Kidney epithelial cell (primary cell): ENCODE measurements at places on chromosomes 1 and 21.

DNA sequence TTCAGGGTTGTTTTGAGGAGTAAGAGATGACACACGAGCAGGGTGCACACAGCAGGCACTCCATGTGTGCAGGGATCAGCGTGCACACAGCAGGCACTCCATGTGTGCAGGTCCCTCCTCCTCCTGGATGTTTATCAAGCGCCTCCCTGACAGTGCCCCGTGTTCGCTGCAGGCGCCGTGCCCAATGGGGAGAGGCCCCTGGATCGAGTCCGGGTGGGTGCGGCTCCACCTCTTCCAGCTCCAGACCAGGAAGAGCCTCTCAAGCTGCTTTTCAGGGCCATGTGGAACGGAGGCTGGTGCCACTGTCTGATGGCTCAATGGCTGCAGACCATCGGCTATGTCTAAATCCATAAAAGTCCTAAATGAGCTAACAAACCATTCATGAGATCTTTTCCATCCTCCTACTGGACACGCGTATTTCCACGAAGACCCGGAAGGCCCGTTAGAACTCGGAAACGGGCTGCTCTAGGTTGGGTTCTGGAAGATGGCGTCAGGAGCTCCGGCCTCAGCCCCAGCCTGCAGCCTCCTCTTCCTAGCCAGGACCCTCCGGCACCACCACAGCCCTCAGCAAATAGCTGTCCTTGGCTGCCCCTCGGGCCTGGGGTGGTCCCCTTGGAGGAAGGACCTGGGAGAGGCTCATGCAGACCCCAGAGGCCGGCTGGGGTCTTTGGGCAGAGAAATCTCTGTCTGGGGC lies 36.0 kb downstream of the RRP1 start:
- DNase-seq: no peak

DNA sequence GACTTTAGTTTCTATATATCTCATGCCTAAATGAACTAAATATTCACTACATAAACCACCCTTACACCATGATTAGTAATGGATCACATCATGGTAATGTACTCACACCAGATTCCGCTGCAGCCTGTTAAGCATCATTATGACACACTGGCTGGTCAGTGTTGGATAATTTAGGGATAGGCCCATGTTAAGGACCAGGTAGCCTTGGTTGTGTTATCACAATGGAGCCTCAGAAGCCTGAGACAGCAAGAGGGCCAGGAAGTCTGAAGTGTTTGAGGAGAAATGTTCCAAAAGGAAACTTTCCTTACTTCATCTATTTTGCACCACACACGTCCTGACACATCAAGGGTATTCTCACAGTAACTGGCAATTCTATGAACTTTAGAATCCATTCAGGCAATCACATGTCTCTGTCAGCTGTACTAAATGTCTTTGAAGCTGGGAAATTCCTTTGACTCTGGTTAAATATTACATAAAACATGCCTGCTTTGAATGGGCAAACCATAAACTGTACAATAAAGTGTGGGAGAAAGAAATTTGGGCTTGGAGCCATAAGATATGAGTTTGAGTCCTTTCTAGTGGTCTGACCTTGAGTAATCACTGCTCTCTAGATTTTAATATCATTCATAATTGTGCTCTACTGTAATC lies 105.3 kb upstream of the DPT start:
- DNase-seq: peak; percentile 52

DNA sequence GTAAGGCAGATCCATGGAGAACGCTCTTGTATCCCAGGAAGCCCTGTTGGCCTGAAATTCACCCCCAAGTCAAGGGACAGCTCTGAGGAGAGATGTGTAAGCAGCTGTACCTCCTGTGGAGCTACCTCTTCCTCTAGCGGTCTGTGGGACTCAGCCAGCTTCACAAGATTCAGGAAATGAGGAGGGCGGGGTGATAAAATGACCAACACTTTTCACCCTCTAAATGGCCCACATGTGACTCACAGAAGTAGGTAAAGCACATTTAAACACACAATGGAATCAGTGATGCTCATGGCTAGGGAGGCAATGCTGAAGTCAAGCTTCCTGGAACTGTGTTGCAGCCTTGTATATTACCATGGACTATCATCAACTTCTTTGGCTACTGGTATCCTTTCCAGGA lies at the start of gene SH2D1B:
Gene SH2D1B (minus strand): TSS at position 135 of the 400 bp plus-strand sequence. CDS start 120 bp downstream, at position 15.
- DNase-seq: no peak

- peak; percentile 23 for DNase-seq
These were observed 19.8 kb downstream of the PLA2G2E start for GRCh38 chr1:19903621-19904020.

DNA sequence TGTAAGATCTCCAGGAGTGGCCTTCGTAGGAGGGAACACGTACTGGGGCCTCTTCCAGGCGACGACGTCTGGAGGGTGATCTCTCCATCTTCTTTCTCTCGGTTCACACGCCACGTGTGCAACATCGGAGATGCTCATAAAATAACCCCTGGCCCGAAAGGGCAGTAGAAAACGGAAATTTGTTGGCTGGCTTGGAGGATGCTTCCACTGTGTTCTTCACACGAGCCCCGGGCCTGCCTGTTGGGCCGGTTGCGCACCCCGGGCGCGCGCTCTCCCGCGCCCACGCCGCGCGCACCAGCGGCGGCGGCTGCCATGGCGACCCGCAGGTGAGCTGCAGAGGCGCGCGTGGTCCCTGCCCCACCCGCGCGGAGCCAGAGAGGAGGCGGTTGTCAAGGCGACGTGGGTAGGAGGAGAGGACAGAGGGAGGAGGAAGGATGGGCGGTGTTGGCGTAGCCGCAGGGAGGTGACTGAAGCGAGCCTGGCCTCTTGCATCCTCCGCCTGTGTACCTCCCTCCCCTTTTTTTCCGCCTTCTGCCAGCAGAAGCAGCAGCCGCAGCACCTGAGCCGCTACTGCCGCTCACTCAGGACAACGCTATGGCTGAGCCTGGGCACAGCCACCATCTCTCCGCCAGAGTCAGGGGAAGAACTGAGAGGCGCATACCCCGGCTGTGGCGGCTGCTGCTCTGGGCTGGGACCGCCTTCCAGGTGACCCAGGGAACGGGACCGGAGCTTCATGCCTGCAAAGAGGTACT lies at the start of gene ELAPOR1:
Gene ELAPOR1 (plus strand): TSS at position 526 of the 752 bp plus-strand sequence. CDS start 69 bp downstream, at position 595.
- DNase-seq: no peak

GRCh38 chr1:112358798-112359408 lies 37.1 kb upstream of the CTTNBP2NL start:
- no peak for DNase-seq

- no peak for DNase-seq
These were observed 60.3 kb upstream of the EXO1 start for GRCh38 chr1:241787691-241788090.

GRCh38 chr1:23684415-23684814 lies 7.2 kb upstream of the RPL11 start:
- no peak for DNase-seq

GRCh38 chr1:29320156-29320940 lies 84.0 kb downstream of the PTPRU start:
- no peak for DNase-seq

- DNase-seq: no peak
These were observed 576.0 kb downstream of the PTBP2 start for GRCh38 chr1:97297611-97298010.

GRCh38 chr1:44924835-44925464 lies 61.4 kb downstream of the EIF2B3 start:
- no peak for DNase-seq

GRCh38 chr1:231691618-231692259 lies 65.1 kb downstream of the DISC1 start:
- DNase-seq: no peak

DNA sequence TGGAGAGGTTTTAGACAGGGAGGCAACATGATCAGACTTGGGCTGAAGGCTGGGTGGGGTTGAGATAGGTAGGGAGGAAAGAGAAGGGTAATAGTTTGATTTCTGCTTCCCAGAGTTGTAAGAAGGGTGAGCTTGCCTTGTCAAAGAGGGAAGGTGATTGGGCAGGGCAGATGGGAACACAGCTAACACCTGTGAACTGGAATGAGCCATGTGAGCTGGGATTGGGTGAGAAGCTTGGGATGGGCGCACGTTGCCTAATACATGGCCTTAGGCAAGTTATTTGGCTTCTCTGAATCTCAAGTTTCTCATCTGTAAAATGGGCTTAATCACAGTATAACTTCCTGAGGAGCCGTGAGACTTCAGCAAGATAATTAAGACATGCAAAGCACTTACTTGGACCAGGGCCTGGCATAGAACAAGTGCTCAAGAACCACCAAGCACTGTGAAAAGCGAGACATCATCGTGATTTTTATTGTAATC lies 33.8 kb upstream of the ID3 start:
- no peak for DNase-seq

DNA sequence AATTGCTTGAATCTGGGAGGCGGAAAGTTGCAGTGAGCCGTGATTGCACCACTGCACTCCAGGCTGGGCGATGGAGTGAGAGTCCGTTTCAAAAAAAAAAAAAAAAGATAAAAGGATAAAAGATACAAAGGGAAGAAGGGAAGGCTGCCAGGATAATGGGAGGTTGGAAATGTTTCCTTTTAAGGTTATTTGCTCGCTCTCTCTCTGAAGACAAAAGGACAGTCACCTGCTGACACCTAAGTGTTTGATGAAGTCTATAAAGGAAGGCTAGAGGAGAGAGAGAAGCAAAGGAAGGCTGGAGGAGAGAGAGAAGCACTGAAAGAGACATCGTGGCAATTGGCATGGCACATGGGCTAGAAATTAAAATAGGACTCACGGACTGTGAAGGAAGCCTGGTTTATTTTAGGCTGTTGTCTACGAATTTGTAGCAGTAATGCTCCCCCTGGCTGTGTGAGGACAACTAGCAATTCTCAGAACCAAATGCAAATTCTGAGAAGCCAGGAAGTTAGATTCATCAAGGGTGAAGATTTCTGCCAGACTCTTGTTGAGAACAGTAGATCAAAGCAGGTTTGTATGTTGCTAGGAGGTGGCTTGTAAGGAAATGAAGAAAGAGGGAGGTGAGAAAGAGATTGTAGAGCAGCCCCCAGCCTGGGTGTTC lies 154.2 kb downstream of the ZP4 start:
- no peak for DNase-seq

GRCh38 chr21:29654855-29655254 lies 284.9 kb downstream of the GRIK1 start:
- DNase-seq: no peak

- no peak for DNase-seq
These were observed 18.0 kb downstream of the SLAMF1 start for GRCh38 chr1:160628799-160629263.

- DNase-seq: no peak
These were observed 6.9 kb upstream of the MX1 start for GRCh38 chr21:41418956-41419680.

DNA sequence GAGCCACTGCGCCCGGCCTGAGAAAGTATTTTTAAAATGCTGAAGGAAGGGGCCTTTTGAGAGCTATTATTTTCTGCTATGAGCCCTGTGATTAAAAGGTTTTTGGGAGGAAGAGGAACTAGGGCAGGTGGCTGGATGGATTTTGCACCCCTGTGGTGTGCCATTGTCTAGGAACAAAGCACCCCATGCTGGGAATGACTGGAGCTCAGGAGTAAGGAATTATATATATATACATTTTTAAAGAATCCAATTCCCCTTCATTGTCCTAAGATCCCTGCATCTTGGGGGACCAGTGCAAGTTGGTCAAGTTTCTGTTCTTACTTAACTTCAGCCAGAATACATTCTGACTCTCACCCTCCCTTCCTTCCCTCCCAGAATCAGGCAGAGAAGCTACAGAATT lies 91.6 kb downstream of the ZNF648 start:
- DNase-seq: no peak

DNA sequence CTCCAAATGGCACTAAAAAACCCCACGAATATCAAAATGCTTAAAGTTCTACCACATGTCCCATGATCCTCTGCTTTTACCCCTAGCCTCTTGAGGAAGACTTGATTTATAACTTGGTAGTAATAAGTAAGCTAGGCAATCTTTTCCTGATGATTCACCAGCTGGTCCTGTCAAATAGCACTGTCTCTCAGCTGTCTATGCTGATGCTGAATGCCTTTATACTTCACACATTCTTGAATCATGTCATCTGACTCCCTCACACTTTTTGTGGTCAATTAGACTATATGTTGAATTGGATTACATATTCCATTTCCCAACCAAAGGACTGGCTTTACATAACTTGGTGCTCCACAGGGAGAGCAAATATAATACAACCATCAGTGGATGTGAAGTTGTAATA lies 16.6 kb downstream of the C21orf91 start:
- DNase-seq: peak; percentile 52

GRCh38 chr1:232211149-232211548 lies 418.8 kb downstream of the SIPA1L2 start:
- no peak for DNase-seq

GRCh38 chr1:37479255-37480124 lies 5.1 kb downstream of the ZC3H12A start:
- peak; percentile 93 for DNase-seq

DNA sequence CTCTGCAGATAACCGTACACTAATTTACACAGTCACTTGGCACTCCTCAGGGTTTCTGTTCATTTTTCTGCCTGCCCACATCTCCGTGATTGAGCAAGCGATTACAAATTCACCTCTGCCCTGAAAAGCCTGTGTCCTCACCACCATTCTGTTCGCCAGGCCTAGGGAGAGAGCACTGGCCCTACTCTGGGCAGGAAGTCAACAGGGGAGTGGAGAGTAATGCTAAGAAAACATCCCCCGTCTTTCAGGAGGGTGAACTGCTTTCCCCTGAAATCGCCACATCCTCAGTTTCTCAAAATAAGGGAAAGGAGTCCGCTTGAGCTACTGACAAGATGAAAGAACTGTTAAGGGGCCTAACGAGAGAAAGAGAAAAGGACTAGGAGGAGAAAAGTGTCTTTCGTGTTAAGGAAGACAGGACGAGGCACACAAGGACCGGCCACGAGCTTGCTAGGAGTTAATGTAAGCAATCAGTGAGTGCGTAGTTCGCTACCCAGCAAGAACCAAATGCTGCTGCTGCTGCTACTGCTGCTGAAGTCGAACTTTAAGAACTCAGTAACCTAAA lies 632 bp downstream of the PEX19 start:
- DNase-seq: no peak

- DNase-seq: no peak
These were observed 16.5 kb downstream of the VSIG8 start for GRCh38 chr1:159845751-159846629.

DNA sequence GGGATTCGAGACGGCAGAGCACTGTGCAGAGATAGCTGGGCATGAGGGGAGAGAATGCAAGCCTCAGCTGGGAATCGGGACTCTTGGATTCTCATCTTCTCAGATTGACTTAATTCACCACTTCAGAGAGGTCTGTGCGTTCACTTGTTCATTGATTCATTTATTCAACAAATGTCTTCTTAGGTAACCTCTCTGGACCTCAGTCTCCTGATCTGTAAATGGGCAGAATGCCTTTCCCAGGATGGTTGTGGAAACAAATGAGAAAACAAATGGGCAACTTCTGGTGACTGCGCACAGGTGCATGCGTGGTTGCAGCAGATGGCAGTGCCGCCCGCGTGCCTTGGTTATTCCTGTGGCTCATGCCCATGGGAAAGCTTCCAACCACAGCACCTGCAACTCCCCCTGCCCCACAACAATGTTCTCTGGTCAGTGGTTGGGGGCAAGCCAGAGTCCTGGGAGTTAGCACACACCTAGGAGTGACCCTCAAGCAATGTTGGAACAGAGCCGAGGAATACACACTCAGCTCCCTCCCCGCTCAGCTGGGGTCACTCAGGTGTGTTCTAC lies 110.1 kb upstream of the RUNX3 start:
- no peak for DNase-seq

DNA sequence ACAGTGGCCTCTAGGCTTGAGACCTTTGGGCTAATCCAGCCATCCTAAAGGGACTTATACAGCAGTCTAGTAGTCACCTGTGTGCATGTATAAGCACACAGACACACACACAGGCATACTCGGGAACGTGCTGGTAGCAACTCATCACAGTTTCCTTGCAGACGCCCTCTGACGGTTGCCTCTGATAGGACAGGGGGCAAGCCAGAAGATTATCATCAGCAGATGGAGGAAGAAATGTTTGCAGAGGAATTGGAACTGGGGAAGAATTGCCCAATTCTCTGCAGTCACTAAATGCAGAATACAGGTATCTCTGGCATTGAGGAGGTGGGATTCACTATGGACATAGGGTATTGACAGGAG lies 222.2 kb downstream of the C1orf94 start:
- no peak for DNase-seq
